ENCODE measurements at places on chromosomes 4 and X.

DNA sequence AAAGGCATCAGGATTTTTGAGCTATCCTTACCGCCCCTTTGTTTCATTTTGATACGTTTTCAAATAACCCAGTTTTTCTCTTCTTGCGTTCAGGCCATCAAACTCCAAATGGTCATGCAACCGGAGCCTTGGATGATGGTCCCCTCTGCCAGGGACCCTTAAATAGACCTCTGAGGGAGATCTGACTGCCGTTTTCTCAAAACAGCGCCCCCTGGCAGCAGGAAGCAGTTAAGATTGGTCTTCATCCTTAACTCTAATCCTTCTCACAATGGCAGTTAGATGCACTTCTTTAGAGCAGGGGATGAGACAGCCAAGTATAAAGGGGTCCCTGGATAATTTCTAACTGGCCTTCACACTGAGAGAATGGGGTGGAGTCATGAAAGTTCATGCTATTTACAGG lies 525.0 kb upstream of the SPANXN1 start:
- no peaks in the 10 kb centered on the region for H3K4me1 ChIP-seq
- H3K27me3 ChIP-seq = no peaks in the 10 kb centered on the region
- DNase-seq = no peak
- no peaks in the 10 kb centered on the region for H3K36me3 ChIP-seq
- no peak overlapping the region for H3K27ac ChIP-seq

DNA sequence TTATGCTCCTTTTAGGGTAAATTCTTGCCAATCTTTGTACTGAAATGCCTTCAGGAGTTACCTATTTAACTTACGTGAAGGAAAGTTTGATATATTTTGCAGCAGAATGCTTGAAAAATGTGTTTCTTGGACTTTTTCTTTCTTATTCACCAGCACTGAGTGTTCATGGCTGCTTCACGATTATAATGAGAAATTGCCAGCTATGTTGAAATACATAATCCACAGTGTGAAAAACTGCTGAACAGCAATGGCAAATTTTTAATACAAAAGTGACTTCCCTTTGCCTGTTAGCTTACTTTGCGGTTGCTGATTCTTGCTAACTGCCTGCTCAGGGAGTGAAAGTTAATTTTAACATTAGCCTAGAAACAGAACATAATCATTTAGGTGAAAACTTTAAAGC lies 153.8 kb upstream of the SLC4A4 start:
- no peak for DNase-seq
- H3K4me3 ChIP-seq = no peak overlapping the region
- H3K4me1 ChIP-seq = no peaks in the 10 kb centered on the region
- peaks cover 23% of the 10 kb centered on the region for H3K27me3 ChIP-seq
- no peaks in the 10 kb centered on the region for H3K36me3 ChIP-seq

DNA sequence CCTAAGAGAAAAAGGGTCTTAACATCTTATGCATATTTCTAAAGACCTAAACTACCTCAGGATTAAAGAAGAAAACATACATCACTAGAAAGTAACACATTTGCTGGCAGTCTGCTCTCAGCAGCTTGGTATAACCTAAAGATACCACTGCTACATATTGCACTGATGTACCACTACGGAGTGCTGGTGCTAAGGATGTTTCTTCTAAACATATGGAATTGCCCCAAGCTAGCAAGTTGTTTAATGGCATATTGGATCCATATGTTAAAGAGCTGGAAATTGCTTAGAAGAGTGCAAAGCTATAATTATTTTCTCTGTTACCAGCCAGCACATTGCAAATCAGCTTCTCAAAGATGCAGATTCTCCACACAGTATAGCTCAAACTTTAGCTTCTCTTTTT lies 436.5 kb upstream of the GALNTL6 start:
- no peaks in the 10 kb centered on the region for H3K27me3 ChIP-seq
- no peak overlapping the region for H3K4me3 ChIP-seq
- no peaks in the 10 kb centered on the region for H3K4me1 ChIP-seq

DNA sequence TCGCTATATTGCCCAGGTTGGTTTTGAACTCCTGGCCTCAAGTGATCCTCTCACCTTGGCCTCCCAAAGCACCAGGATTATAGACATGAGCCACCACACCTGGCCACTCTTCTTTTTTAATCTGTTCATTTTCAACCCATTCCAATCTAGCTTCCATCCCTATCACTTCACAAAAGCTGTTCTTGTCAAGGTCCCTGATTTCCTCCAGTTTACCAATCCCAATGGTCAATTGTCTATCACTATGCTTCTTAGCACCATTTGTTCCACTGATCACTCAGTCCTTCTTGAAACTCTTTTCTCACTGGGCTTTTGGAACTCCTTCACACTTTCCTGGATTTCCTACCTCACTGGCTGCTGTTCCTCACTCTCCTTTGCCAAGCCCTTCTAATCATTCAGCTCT lies 38.6 kb downstream of the PRPS1 start:
- H3K36me3 ChIP-seq = no peaks in the 10 kb centered on the region
- H3K4me3 ChIP-seq = no peak overlapping the region
- no peaks in the 10 kb centered on the region for H3K27me3 ChIP-seq
- no peak overlapping the region for H3K27ac ChIP-seq
- no peak for DNase-seq

All from hepatocyte (in vitro differentiated cells).